Glutamatergic neuron (in vitro differentiated cells): ENCODE measurements at places on chromosomes 6 and 20.

DNA sequence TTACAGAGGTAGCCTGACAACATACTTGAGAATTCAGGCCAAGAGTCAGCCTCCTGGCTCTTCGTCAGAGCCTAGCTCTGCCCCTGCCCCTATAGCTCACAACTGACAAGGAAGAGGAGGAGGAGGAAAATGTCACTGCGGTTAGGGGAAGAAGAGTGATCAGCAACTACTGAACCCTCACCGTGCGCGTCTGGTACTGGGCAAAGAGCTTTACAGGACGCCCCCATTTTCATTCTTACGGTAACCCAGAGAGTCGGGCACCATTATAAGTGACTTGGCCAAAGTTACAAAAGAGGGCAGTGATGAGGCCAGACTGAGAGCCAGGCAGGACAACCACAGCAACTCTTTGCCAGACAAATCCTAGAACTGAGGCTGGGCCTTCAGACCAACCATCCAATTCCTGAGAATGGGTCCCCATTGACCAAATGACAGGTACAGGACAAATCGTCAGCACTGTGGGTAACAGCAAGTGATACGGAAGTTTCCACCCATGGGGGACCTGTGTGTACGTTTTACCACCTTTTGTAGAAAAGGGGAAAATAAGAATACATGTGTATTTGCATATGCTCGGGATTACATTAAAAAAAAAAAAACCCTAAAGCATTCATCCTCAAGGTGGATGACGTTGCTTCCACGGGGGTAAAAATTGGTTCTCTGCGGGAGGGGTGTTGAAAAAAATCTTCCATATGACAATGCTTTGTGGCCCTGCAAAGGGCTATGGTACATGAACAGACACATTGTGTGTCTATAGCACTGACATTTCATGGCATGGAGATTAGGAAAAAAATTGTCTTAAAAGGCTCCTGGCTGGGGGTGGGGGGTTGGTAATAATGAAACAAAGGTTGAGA is 118.0 kb downstream of the NFATC2 start:
- DNase-seq, result no peak

DNA sequence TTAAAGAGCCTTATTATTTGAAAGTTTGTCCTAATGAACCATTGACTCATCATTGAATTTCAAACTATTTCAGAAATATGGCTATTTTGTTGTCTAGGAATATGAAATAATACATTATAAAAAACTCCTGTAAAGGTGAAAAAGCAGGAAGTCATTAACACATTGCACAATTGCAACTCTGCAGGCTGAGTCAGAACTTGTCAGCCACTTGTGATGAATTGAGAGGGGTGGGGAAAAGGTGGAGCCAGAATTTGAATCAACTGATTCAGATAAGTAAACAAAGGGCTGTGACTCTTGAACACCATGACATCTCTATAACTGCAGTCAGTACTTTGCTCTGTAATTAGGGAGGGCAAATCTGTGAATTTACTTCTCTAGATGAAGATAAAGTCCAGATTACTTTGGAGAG is 6.0 kb downstream of the C6orf141 start:
- no peak for DNase-seq

GRCh38 chr20:4989570-4989969 is 11.7 kb downstream of the SLC23A2 start:
- DNase-seq, result no peak

- no peak for DNase-seq
Measured at GRCh38 chr6:165404296-165404695, 94.9 kb upstream of the C6orf118 start.
